ENCODE measurements at places on chromosomes 6 and 20.

DNA sequence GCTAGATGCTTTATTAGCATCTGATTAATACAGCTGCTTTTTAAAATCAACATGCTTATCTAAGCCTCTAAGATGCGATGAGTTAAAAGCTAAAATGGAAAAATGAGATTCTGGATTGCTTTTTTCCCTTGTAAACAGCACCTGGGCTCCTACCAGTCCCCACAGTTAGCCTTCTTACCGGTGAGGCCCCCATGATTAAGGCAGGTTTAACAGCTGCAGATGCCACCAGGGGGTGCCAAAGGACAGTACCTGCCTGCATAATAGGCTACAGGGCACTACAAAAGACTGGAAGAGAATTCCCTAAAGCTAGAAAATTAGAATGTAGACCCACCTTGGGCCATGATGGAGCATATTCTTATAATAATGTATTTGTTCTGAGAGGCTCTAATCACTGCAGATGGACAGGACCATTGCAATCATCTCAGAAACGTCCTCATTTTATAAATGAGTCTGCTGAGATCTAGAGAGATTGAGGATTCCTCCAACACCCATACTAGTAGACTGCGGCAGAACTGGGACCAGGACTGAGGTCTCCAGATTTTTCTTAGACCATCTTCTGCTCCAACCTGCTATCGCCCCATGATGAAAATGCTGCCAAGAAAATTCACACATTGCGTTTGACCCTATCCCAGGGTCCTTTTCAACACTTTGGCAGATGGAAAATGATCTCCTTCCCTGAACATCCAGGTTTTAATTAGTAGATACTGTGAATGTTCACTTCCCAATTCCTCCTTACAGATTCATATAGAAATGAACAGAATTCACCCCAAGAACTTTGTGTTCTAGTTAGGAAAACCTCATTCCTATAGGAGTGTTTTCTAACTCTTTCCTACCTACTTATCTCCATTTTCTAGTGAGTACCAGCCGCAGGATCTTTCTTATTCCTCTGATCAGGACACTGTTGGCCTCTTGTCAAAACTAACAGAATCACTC lies 148.8 kb downstream of the RPS12 start:
- DNase-seq, result peak; percentile 79

DNA sequence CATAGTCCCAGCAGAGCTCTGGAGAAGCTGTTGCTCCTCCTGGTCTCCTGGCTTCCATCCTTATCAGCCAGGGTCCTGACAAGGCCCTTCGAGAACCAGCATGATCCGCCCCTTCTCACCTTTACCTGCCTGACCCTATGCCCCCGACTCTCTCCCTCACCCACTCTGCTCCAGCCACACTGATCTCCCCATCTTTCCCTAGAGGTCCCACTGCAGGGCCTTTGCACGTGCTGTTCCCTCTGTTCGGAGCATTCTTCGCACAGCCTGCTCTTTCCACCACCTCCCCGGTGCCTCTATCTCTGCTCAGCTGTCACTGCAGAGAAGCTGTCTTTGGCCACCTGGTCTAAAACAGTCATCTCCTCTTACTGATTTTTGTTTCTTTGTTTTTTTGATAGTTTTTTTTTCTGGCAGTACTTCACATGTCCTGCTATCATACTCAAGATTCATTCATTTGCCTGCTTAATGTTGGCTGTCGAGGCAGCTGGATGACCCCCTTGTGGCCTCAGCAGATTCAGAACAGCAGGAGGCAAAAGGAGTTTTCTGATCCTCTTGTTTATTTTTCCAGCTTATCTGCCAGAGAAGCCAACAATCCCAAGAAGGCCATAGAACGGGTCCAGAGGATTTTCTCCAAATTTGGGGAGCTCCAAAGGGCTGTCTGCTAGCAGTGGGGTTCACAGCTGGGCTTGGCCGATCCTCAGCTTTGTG lies 1.6 kb upstream of the PTGIS start:
- no peak for DNase-seq

DNA sequence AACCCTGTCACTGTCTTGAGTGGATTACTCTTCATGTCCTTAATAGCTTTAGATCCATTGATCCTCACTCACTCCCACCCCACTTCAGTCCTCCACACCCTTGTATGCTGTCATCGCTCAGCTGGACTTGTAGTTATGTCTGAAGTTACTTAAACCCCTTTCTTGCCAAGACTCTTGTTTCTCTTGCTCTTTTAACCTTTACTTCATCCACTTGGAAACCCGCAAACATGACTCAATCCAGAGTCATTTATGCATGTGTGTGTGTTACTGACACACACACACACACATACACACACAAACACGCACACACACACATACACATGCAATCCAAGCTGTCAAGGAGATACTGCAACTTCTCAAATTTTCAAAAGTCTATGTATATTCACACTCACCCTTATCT lies 341.8 kb downstream of the SYNE1 start:
- no peak for DNase-seq

- no peak for DNase-seq
Observed at GRCh38 chr20:36830791-36831691, 44.9 kb upstream of the TLDC2 start.

- no peak for DNase-seq
Observed at GRCh38 chr6:121839896-121840295, 404.4 kb downstream of the GJA1 start.

- DNase-seq, result no peak
Observed at GRCh38 chr20:1280195-1281102, 14.4 kb downstream of the SNPH start.

GRCh38 chr20:535958-536357 lies 7.6 kb downstream of the CSNK2A1 start:
- DNase-seq, result no peak

DNA sequence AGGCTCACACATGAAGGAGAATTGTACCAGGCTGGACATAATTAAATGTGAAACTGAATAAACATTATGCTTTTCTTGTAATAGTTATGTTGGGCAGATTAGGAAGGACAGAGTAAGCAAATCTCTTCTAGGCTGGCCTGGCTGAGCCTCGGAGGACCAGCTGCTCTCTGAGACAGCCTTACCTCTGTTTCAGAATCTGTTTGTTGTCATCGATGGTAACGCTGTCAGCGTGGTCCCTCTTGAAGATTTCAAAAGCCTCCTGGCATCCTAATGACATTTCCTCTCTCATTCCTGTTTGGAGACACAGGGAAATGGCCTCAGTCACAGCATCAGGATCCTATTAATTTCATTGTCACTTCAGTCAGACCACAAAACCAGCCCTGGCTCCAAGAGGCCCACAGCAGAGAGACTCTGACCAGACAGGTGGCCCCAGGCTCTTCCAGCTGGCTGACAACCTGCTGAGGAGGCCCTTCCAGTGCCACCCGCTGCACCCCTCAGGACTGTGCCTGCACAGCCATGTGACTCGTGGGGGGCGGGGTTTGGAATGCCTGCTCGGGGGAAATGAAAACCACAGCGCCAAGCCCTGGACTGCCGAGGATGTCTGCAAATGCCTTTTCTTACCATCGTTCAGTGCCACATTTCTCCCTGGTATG lies 108.5 kb upstream of the KCNK16 start:
- no peak for DNase-seq

DNA sequence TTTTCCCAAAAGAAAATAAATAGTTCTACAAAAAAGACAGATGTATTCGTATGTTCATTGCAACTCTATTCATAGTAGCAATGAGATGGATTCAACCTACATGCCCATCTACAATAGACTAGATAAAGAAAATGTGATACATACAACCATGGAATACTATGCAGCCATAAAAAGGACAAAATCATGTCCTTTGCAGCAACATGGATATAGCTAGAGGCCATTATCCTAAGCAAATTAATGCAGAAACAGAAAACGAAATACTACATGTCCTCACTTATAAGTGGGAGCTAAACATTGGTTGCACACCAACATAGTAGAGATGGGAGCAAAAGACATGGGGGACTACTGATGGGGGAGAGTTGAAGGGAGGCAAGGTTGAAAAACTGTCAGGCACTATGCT lies 157.7 kb downstream of the COL9A1 start:
- no peak for DNase-seq

All from activated CD8-positive, alpha-beta T cell treated with anti-CD3 and anti-CD28 coated beads for 36 hours (primary cell).